ENCODE measurements at places on chromosomes 7 and 10.

DNA sequence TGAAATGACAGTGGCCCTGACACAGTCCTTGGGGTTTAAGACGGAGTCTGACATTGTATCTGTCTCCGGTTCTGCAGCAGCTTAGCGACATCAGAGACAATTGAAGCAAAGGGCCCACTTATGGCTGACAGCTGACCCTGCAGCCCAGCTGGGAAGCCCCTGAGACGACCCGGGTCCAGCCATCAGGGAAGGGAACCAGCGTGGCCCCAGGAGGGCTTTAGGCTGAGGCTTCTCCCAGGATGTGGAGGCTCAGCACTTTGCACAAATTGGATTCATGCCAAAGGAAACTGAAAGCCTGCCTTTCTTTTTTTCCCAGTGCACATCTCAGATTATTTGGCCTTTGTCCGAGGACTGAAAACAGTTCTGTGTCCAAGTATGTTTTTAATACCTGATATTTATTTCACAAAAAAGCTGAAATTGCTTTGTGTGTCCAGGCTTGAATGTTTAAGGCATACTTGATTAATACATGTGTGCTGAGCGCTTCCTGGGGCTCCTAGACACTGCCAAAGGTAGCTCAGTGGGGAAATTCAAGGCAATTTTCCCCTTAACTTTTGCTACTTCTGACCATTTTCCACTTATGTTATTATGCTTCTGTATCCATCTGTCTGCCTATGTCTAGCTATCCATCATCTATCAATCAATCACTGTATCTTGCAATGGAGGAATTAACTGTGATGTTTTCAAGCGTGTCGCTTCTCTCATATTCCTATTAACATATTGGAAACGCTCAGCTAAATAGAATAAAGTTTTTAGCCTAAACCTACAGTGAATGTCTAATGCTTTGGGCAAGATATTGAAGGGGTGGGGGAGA lies 34.8 kb downstream of the KLF6 start:
- no peak for DNase-seq

- no peak for DNase-seq
Observed at GRCh38 chr7:46680147-46680546, 759.1 kb upstream of the IGFBP3 start.

GRCh38 chr7:81004098-81004497 lies 85.2 kb upstream of the SEMA3C start:
- no peak for DNase-seq

DNA sequence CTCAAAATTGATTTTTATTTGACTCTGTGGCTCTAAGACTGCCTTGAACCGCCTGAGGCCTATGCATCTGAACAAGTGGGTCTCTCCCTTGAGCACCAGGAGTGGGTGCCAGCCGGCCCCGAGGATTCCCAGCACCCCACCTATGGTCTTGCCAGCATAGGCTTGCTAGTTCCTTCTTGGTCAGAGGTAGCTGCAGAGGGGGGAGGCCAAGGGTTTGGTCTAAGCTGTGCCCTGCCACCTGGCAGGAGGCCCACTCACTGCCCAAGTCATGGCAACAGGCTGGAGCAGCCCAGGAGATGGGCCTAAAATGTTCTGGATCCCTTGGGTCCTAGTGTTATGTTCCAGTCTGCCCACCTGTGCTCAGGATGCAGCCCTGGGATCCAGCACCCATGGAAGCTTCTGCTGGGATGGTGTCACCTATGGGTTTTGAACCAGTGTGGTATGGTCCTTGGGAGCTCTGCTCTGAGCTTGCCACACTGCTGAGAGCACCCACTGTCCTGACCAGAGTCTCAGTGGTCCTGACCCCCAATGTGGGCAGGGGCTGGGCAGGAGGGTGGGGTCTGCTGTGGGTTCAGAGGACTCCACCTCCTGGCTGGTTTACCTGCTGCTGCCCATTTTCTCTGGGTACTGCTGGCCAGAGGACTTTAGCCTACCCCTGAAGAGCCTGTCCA lies 12.6 kb downstream of the YKT6 start:
- DNase-seq = no peak

DNA sequence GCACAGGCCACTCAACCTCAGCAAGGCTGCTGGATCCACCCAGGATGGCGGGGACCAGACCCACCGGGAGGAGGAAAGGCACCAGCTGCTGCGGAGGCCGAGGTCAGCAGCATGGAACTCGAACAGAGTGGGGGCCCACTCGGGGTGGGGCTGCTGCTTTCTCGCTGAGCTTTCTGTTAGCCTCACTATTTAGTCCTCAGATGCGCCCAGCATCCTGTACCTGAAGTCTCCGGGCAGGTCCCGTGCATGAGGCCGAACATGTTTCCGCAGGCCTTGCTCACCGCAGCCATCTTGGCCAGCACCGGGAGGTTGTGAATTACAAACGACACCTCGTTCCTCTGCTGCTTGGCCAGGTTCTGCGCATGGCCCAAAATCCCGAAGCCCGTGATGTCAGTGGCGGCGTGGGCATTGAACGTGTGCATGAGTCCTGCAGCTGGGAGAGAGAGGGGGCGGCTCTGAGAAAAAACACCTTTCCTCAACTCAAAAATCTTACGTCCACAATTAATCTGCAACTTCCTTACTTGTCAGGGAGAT lies 22.8 kb upstream of the PHYH start:
- no peak for DNase-seq

DNA sequence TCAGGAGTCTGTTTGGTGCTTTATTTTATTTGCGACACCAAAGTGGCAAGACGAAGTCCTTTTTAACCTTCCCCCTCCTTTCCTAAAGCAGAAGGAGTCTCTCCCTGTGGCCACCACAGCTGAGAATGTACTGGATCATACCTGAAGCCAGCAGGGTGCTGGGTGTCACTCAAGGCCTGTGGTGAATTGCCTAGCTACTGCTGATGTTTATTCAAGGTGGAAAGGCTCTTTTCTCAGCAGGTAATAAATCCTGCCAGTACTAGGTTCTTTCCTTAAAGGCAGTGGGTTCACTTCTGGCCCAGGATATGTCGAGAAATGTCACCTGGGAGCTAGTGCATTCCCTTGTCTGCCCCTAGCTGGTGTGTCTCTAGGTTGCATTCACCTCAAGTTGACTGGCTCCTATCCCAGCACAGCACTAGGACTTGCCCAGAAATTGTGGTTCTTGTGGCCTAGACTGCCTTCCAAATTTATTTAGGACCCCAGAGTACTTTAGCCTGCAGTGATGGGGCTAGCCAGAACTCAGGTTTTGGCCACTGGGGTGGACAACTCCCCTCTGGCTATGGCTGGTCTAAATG lies 60.8 kb upstream of the FAM3C start:
- DNase-seq = no peak

DNA sequence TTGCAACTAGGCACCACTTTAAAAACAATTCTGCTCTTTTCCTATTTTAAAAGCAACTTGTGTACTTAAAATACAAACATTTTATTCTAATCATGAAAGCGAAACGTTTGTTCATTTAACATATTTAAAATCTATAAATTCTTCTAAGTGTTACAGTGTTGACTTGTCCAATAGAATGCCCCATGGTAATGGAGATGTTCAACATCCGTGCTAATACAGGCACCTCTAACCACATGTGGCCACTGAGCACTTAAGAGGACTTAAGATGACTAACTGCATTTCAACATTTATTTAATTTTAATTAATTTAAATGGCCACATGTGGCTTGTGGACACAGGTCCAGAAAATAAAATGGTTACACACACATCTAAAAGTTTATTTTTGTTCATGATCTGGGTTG lies 115.1 kb downstream of the TPK1 start:
- DNase-seq = no peak

GRCh38 chr7:445020-445419 lies 74.6 kb downstream of the PDGFA start:
- DNase-seq = no peak

GRCh38 chr7:53491051-53491450 lies 455.6 kb downstream of the POM121L12 start:
- no peak for DNase-seq

DNA sequence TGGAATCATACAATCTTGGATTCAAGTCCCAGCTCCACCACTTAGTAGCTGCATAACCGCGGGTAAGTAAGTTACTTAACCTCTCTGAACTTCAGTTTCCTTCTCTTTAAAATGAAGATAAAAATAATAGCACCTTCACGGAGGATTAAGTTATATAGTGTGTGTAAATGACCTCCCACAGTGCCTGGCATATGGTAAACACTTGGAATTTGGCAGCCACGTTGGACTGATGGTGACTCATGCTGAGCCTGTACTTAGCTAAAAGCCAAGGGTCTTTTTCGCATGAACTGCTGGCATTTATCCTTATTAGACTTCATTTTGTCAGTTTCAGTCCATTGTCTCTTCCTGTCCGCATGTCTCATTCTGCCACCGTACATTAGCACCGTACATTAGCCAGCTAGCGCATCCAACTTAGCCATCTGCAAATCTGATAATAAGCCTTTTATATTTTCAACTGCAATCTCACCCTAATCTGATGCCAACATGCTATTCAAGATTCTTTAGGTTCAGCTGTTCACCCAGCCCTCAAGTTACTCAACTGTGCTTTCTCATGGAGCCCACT lies 11.2 kb downstream of the SLC13A4 start:
- no peak for DNase-seq
